Neuronal stem cell (in vitro differentiated cells): ENCODE measurements at places on chromosomes 16 and 17.

GRCh38 chr17:56943505-56944125 lies 17.2 kb downstream of the COIL start:
- no peak for DNase-seq

DNA sequence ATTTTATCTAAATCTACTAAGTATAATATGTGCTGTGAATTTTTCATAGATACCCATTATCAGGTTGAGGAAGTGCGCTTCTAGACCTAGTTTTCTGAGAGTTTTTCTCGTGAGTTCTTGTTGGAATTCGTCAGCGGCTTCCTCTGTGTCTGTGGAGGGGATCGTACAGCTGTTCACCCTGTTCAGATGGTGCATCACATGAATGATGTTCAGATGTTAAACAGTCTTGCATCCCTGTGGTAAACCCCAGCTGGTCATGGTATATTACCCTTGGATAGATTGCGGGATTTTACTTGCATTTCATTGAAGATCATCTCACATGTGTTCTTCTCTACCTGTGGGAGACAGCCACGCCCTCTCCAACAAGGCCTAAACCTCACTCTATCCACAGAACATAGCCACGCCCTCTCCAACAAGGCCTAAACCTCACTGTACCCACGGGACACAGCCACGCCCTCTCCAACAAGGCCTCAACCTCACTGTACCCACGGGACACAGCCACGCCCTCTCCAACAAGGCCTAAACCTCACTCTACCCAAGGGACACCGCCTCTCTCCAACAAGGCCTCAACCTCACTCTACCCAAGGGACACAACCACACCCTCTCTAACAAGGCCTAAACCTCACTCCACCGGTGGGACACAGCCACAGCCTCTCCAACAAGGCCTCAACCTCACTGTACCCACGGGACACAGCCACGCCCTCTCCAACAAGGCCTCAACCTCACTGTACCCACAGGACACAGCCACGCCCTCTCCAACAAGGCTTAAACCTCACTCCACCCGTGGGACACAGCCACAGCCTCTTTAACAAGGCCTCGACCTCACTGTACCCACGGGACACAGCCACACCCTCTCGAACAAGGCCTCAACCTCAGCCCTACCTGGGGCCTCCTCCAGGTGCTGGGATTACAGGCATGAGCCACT lies 180.2 kb upstream of the CHMP6 start:
- no peak for DNase-seq

DNA sequence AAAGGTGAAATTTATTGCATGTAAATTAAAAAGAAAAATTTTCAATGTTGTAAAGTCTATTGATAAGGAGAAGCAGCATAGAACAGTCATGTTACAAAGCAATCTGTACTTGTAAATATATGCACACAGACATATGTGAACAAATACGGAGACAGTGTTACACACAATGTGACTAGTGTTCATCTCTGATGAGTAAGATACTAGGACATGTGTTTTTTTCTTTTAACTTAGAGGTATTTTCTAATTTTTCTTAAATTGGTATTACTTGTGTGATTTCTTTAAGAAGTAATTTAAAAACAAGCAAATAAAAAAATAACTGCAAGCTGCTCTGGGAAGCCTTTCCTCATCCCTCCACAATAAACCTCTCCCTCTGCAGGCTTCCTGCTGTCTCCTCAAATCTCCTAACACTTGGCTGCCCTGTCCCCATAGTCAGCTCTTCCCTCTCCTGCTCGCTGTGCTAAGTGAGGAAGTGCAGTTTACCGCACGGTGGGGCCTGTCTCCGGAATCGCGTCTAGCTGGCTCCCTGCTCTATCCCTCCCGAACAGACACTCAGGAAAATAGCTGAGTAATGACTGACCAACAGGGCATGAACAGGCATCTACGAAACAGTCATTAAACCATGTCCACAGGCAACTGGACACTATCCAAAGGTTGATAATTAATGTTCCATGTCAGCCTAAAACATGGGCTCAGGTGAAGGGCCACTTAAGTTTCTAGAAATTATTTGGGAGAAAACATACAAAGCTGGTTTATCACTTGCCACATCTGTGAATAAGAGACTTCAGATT lies 35.9 kb downstream of the CMTM4 start:
- peak; percentile 29 for DNase-seq

GRCh38 chr16:56258508-56259424 lies 67.5 kb downstream of the GNAO1 start:
- DNase-seq, result no peak

GRCh38 chr16:30805370-30806169 lies 18.6 kb upstream of the ZNF629 start:
- DNase-seq, result peak; percentile 75

GRCh38 chr17:63082952-63083351 lies 116.9 kb downstream of the TANC2 start:
- DNase-seq, result no peak

DNA sequence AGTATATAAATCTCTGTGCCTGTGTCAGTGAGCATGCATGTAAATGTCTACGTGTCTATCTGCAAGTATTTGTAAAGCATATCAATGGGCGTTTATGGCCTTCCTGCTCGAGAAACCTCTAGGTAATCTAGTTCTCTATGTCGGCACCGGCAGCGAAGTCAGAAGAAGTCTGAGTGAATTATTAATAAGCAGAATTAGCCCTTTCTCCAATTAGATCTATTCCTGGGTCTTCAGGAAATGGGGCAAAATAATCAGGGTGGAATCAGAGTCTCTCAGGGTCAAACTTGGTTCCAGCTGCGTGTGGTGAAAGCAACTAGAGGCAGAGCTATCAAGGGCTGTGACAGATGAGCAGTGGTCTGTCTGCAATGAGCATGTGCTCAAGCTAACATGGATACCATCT lies at the start of gene C17orf78:
C17orf78 (plus strand) TSS at position 280 of the 400 bp plus-strand sequence; CDS start at position 388, 108 bp downstream.
- DNase-seq, result no peak

GRCh38 chr17:74870512-74870911 lies 2.3 kb downstream of the FDXR start:
- DNase-seq, result no peak

DNA sequence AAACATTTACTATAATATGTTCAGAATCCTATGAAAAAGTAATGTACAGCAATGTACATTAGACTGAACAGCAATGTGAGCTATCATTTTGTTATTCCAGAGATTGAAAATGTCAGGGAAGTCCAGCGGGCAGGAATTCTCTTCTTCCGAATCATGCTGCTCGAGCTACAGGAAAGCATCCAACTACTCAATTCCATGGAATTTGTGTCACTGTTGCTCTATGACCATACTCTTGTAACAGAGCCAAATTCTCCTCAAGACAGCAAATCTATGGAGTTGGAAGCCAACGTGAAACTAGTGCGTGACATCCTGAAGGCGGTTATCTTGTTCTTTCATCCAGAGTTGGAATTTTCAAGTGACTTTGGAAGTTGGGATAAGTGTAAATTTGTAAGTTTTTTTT lies 24.8 kb upstream of the NSRP1 start:
- DNase-seq, result no peak

GRCh38 chr16:79909571-79909970 lies 309.0 kb upstream of the MAF start:
- DNase-seq, result no peak

GRCh38 chr16:81514041-81514559 lies 69.5 kb downstream of the CMIP start:
- no peak for DNase-seq

DNA sequence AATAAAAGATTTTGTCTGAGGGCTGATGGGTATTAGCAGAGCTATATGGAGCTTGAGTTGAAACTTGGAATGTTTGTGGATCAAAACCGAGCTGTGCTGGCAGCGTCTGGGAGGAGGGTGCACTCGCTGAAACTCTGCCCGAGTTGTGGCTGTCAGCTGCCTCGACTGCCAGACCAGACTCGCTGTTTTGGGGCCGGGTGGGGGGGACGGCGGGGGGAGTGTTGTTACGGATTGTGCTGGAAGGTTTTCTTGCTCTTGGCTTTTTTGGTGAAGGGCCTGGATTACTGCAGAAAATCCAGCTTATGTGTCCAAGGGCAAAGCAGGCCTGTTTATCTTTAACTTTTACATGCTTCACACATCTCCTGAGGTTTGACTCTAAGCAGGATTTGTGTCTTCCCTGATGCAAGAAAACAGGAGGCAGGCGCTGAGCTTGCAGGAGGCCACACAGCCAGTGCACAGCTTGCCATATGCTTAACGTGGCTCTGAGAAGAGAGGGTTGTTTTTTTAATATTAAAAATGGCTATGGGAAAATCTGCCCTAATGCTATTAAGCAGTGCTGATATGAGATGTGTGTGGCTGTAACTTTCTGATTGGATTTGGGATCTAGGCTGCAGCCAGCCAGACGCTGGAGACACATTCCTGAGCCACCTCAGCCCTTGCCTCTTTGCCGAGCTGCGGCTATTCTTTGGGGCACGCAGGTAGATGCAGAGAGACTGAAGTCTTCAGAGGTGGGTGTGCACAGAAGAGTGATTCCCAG lies 20.5 kb upstream of the RPTOR start:
- DNase-seq, result no peak

DNA sequence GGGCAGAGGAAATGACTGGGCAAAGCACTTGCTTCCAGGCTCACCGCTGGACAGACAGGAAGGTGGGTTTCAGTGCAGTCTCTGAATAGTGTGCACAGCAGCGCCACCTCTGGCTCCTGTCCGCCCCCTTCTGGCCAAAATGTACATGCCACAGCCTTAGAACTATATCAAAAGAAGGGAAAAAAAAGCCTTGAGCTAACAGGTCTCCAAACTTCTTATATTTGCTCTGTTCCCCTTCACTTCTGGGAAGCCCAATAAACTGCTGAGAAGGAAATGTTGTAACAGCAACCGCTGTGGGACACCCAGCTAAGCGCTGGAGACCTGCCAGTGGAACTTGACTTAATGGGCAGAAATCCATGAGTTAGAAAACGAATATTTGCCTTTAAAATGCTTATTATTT lies 17.5 kb downstream of the COG7 start:
- DNase-seq, result peak; percentile 61
